ENCODE measurements at places on chromosomes 7 and 10.

GRCh38 chr7:101747879-101748345 lies 69.5 kb upstream of the CUX1 start:
- DNase-seq: no peak

DNA sequence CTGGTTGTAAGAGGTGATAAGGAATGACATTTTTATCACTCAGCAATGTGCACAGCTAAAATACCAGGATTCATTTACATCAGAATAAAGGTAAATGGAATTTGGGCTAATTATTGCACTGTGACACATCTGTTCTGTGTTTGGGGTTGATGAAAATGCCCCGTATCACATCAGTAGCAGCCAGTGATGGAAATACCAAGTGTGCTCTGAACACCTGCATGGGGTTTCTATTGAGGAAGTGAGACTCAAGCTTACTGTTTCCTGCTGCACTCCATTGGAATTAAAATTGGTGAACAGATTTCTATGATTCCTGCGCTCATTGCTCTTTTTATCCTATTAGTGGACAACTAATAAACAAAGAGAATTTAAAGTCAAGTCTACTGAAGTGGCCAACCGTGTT lies 296.9 kb downstream of the NRG3 start:
- DNase-seq: no peak

DNA sequence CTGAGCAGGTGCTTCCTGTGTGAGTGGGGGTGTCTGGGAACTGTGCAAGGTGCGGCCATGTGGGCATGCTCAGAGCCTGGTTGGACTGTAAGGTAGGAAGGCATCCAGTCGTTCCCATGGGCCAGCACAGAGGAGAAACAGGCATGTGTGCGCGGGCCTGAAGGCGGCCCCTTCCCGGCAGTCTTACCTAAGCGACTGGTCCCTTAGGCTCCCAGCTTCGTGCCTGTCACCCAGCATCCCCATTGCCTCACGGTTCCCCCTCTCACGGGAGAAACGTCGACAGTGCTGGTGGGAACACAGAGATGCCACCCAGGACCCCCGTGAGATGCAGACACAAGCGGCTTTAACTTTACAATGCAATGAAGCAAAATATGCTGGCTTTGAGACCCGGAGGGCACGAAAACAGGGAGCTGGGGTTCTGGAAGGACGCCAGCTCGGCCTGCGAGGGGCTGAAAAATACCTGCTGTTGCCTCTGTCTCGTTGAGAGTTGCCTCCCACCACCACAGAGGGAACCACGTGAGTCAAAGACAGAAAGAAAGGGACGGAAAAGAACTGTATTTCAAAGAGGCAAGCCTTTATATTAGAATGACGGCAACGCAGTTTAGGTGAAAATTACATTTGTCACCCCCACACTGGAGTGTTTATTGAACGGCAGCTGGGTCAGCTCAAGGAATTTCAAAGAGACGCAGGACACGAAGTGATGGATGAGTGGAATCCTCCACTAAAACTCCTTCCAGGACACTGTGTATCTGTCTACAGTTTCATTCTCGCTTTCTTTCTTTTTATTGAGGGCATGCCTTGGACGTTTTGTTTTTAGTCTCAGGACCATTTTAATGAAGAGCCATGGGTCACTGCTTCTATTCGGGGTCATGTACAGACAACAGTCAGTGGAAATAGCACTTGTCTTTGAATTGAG lies 128.4 kb downstream of the DNAJB6 start:
- no peak for DNase-seq

GRCh38 chr7:112889834-112890438 lies 99.7 kb upstream of the TMEM168 start:
- no peak for DNase-seq

- no peak for DNase-seq
These were observed 88.7 kb downstream of the MAD1L1 start for GRCh38 chr7:2143981-2144595.

- no peak for DNase-seq
These were observed 16.2 kb upstream of the PRR15 start for GRCh38 chr7:29547421-29547820.
